CD8-positive, alpha-beta memory T cell (primary cell): ENCODE measurements at places on chromosomes 7 and 10.

- no peak for DNase-seq
These were observed 135.1 kb downstream of the NRBF2 start for GRCh38 chr10:63268149-63268797.

GRCh38 chr7:116316838-116317628 is 106.7 kb downstream of the TES start:
- DNase-seq: no peak

- peak; percentile 71 for DNase-seq
These were observed 1.7 kb upstream of the ETV1 start for GRCh38 chr7:13990984-13991790.

DNA sequence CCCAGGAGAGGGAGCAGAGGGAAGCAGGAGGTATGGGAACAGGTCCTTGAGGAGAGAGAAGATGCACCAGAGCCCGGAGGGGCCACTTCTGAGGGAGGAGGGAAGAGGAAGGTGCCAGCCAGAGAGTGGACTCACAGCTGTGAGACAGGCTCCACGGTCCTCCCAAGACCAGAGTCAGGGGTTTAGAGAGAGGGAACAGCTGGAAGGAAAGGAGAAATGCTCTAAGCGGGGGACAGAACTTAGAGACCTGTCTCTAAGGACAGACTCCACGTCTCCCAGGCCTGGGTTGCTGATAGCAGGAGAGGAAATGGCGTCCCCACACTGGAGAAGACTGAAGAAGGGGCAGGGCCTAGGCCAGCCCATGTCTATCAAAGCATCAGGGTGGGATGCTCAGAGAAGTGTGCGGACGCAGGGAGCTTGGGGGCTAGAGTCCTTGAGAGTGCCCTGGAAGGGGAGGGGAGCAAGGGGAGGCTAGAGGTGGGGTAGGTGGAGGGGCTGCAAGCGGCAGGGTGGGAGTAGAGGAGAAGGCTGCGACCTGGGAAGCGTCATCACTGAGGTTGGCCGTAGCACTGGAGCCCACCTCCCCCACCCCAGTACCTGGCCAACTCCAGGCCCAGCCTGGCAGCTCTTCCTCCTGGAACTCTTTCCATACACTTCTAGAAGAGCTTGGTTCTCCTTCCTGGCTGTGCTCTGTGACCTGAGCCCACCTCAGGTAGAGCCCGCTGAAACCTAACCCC is 25.6 kb upstream of the GRID1 start:
- no peak for DNase-seq

DNA sequence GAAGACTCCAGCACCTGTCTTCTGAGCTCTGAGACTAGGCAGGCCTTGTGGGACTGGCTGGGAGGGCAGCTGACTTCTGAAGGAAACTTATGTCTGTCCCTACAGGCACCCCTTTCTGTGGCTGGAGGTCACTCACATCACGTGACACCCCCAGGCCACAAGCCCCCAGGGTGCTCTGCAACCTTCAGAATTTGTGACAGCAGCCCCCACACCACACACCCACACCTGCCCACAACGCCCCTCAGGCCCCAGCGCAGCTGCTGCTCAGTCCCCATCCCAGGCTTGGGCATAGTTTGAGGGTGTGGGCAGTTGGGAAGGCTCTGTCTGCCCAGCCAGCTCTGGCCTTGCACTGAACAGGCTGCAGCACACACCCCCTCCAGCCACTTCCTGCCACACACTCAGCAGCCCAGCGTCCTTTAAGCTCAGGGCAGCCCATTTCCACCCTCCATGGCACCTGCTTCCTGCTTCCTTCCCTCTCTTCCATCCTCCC is 80.0 kb upstream of the UNC5B start:
- no peak for DNase-seq

- DNase-seq: no peak
These were observed 71.7 kb upstream of the ADAM12 start for GRCh38 chr10:126459878-126460481.

DNA sequence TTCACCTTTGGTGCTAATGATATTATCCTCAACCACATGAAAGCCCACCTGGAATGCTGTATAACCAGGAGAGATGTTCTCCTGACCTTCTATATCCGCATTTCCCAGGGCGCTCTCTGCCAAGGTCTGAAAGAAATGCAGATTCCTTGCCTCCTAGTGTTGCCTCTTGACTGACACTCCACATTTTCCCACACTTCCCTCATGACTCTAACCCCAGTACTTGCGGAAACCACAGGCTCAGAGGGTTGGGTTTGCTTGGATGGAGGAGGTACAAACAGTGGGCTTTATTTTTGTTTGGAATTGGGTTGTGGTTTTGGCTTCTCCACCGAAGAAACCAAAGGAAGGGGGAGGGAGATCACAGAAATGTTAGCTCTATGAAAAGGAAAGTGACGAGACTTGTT is 222.9 kb upstream of the CELF2 start:
- no peak for DNase-seq

GRCh38 chr10:98644466-98644865 is 197.7 kb upstream of the HPS1 start:
- no peak for DNase-seq

- DNase-seq: no peak
These were observed 80.4 kb downstream of the UBE3C start for GRCh38 chr7:157219154-157219553.

GRCh38 chr10:5942474-5942873 is 34.9 kb downstream of the IL15RA start:
- no peak for DNase-seq
